Psoas muscle (tissue), 8 donors: ENCODE measurements at places on chromosomes 2 and 18. TPM values are rescaled to one million over a fixed set of nuclear protein-coding genes. Genes with fewer than 3 reads are reported as not detected.

PLCL1 gene
- polyA plus RNA-seq = 7.5 TPM

DNA sequence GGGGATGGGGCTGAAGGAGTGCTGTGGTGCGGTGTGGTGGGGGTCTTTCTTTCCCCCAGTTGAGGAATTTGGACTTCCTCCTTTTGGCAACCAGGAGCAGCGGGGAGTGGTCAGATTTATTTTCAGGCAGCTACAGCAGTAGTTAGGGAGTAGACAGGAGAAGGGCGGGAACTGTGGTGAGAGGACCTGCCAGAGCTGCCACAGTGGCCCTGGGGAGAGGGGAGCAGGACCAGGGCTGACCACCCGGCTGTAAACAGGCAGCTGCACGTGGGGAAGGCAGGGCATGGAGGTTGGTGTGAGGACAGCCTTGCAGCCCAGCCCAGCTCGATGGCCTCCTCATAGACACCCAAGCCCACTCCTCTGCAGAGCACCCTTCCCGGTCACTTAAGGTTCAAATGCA lies 197.2 kb downstream of the GLI2 start:
- no peak for DNase-seq

GRCh38 chr2:238163481-238164198 lies 4.9 kb downstream of the ERFE start:
- DNase-seq = peak; percentile 23

DNA sequence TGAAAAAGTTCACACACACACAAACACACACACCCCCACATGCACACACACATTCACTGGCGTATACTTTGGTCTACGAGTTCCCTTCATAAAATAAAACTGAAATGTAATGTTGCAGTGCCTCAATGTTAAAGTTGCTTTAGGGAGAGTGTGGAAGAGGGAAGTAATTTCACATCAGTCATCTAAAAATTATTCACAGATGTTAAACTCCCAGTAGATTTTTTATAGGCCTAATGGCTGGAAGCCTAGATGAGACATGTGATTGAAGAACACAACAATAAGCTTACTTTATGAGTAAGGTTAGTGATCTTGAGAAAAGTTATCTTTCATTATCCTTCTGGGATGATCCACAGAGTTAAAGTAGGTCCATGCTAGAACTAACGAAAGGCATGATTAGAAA lies 506.7 kb upstream of the CNTNAP5 start:
- no peak for DNase-seq

LIMS3 gene
- polyA plus RNA-seq = 5.6 TPM

ABCB11 gene
- polyA plus RNA-seq = 0.04 TPM

TNFAIP6 gene
- polyA plus RNA-seq = 1.7 TPM

TOGARAM2 gene
- 6.1 TPM for polyA plus RNA-seq

VSNL1 gene
- 0.52 TPM for polyA plus RNA-seq

GRCh38 chr2:25035537-25036220 lies 6.2 kb upstream of the EFR3B start:
- no peak for DNase-seq

GRCh38 chr2:216918088-216918680 lies 58.3 kb upstream of the TNP1 start:
- peak; percentile 49 for DNase-seq

GKN2 gene
- polyA plus RNA-seq = not detected

- no peak for DNase-seq
Observed at GRCh38 chr2:38233231-38233983, 143.7 kb downstream of the ATL2 start.

GRCh38 chr18:55634545-55634944 lies 46.6 kb upstream of the TCF4 start:
- DNase-seq = no peak

GRCh38 chr2:206084870-206085741 lies 868 bp downstream of the INO80D start:
- DNase-seq = peak; percentile 67

DNA sequence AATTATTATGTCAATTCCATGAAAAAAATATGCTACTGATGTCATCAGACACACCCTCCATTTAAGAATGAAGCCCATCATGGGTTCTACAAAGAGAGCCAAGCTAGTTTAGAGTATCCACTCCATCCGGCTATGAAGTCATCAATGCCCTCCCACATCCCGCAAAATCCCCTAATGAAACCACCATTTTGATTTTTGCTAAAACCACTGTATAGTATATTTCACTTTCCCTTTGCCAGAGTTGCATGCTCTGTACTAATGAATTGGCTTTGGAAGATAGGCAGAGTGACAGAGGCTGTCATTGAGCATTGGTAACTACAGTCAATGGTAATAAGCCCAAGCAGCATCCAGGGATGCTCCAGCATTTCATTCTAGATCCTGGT lies 118.6 kb downstream of the ANKRD44 start:
- DNase-seq = no peak

- DNase-seq = no peak
Observed at GRCh38 chr18:78892177-78892576, 87.4 kb upstream of the SALL3 start.

OTOF gene
- 0.14 TPM for polyA plus RNA-seq

ASXL3 gene
- polyA plus RNA-seq = not detected

- no peak for DNase-seq
Observed at GRCh38 chr2:12857891-12858290, 141.2 kb downstream of the TRIB2 start.

- DNase-seq = no peak
Observed at GRCh38 chr18:48084858-48085257, 154.4 kb upstream of the SMAD2 start.

- no peak for DNase-seq
Observed at GRCh38 chr2:20299113-20299512, 51.5 kb downstream of the PUM2 start.

SDC1 gene
- polyA plus RNA-seq = 0.07 TPM

GRCh38 chr2:54092940-54093339 lies 22.5 kb upstream of the ACYP2 start:
- no peak for DNase-seq

DNA sequence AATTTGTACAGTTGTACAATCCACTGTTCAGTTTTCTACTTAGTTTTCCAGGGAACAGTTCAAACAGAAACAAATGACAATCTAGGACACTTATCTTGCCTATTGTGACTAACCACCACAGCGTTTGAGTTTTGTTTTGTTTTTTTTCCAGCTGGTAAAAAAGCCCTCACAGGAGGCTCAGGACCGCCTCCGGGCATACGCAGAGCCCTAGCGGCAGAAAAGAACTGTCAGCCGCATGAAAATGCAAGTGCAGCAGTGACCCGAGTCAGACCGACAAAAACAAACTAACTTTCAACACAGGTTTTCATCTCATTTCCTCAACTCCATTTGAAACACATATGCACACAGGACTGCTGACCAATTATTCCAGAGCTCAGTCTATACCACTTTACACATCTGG lies 68.6 kb downstream of the STEAP3 start:
- DNase-seq = no peak

GRCh38 chr2:212841460-212841859 lies 302.9 kb upstream of the ERBB4 start:
- DNase-seq = no peak

- DNase-seq = peak; percentile 26
Observed at GRCh38 chr2:118223992-118224894, 136.0 kb downstream of the INSIG2 start.

ANKRD62 gene
- polyA plus RNA-seq = not detected

DNA sequence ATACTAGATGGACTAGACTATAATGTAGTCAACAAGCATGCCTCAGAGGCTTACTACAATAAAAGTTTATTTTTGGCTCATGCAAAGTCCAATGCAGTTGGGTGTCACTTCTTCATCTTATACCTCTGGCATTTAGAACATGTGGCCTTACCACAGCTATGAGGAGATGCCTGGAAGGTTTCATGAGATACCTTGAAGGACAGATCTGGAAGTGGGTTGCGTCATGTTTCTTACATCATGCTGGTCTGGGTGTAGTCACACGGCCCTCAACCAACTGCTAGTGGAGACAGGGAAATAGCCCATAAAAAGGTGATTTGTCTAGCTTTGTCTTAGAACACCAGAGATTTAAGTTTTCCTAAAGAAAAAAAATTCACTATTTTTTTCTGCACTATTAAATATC lies 91.7 kb upstream of the MMADHC start:
- DNase-seq = no peak

DNA sequence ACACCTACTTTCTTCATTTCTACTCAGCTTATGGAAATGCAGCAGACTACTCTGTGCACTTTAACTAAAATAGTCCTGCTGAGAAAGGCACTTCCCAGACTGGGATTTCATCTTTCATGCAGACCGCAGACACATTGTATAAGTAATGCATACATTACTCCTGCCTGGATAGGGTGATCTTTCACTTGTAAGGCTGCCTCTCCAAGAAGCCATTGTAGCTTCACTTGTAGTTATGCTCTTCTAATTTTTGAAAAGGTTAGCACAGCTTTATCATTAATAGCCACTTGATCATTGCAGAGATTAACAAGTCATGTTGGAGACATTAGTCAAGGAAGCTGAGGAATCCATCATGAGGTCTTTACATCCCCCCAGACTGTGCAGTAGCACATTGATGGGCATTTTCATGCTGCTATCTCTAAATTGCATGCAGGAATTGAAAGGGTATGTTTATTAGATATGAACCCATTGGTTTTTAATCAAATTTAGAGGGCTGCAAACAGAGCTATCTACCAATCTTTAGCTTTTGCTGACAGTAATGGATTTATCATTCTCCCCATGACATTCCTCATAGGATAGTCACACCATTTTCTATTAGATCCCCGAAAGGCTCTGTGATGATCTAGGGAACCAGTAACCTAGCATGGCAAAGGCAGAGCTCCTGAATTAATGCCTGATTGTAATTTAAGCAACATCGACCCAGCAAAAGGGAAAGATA lies 1074.7 kb upstream of the NXPH2 start:
- DNase-seq = no peak
